B cell (primary cell): ENCODE measurements at places on chromosomes 1 and 21. TPM values are rescaled to one million over a fixed set of nuclear protein-coding genes. Genes with fewer than 3 reads are reported as not detected.

DNA sequence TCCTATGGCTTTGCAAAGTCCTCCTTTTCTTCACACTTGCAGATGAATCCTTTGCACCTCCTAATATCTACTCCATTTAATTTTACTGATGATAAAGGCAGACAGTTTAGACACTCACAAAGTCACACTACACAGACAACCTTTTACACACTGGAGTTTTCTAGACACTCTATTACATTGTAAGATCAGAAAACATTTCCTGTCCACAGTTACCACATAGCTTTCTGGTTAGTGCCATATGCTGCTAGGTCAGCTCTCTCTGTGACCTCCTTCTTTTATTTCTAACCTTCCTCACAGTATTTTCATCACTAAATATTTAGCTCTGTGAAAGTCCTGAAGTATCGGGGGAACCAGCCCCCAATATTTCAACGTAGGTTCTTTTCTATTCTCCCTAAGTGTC is 5.1 kb downstream of the SH2D1B start:
- no peak overlapping the region for H3K4me3 ChIP-seq
- no peaks in the 10 kb centered on the region for H3K4me1 ChIP-seq
- no peaks in the 10 kb centered on the region for H3K36me3 ChIP-seq
- no peak for DNase-seq
- H3K27ac ChIP-seq, result no peak overlapping the region
- no peaks in the 10 kb centered on the region for H3K27me3 ChIP-seq

SLC2A5 gene
- 28.8 and 29.5 TPM in 2 replicates for total RNA-seq

DNA sequence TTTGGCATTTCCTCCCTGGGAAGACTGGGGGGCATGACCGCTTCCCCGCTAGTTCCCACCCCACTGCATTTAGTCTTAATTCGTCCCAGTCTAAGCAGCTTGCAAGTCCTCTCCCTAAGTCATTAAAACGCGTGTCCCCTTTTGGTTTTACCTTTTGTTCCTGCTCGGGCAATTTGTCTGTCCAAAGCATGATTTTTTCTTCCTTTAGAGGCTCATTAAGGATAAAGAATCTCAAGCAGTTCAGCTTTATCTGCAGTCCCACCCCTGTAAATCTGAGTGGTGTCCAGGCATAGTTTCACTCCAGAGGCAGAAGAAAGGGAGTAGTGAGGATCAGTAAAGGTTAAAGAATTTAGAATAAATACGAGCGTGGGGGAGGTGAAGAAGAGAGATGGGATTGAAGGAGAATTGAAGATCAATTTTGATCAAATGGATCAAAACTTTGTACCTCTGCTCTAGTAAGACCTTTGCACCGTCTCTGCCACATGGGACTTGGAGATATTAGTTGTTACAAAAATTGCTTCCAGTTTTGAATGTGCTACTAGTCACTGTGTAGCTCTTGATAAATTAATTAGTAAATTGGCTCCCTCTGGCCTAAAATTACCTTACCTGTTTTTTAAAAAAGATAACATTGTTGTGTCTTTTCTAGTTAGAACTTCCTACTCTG is 989 bp upstream of the ETV3 start:
- H3K36me3 ChIP-seq, result peaks cover 20% of the 10 kb centered on the region
- DNase-seq, result no peak
- H3K4me3 ChIP-seq, result peak overlapping the region; percentile 38
- H3K4me1 ChIP-seq, result peaks cover 26% of the 10 kb centered on the region
- H3K27ac ChIP-seq, result peak overlapping the region; percentile 95
- H3K27me3 ChIP-seq, result no peaks in the 10 kb centered on the region

DNA sequence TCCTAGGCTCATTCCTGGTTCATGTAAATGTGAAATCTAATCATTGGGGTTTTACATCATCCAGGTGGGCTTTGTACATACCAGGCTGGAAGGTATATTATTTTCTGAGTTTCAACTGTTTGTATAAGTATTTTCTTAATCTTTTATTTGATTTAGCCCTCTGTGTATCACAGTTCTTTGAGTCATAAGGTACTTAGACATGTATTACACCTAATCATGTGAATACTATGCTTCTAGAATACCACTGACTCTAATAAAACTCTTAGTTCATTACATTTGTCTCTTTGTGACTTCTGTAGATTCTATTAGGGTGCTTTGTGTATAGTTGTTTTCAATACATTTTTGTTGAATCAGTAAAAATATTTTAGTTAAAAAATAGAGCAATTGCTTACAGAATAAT is 92.8 kb downstream of the ZFYVE9 start:
- no peak overlapping the region for H3K4me3 ChIP-seq
- H3K36me3 ChIP-seq, result no peaks in the 10 kb centered on the region
- peaks cover 9% of the 10 kb centered on the region for H3K27me3 ChIP-seq
- H3K27ac ChIP-seq, result no peak overlapping the region
- peaks cover 11% of the 10 kb centered on the region for H3K4me1 ChIP-seq

DNA sequence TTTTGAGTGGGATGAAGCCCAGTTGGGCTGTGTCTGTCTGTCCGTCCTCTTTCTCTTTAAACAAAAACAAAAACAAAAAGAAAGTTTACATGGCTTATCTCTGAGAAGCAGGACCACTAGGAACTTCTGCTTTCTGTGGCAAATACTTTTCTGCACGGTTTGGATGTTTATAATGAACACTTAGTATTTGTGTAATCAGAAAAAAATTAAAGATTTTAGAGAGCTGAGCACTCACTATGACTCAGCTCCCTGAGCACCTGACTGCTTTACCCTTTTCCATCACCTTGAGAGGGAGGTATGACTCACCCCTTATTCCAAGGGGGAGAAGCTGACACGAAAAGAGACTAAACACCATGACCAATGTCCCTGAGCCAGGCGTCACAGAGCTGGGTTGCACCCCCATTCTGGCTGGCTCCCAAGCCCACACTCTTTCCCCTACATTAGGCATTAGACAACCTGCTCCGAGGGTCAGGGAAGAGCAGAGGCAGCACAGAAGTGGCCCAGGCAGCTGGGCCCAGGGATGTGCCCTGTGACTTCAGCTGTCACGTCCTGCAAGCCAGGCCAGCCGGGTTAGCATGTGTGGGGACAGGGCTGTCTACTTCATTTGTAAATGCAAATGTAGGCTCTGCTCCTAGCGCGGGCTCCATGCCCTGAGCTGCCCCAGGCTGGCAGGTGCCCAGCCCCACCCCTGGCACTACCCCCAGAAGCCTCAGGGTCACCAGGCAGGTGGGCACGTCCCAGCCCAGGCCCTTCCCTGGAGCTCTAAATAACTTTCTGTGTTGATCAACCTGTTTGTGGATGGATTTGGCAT is 30.4 kb downstream of the RAP1GAP start:
- H3K4me3 ChIP-seq, result no peak overlapping the region
- no peak overlapping the region for H3K27ac ChIP-seq
- no peaks in the 10 kb centered on the region for H3K36me3 ChIP-seq
- H3K4me1 ChIP-seq, result no peaks in the 10 kb centered on the region
- peaks cover 9% of the 10 kb centered on the region for H3K27me3 ChIP-seq

BRINP2 gene
- not detected in 2 replicates for total RNA-seq

- no peaks in the 10 kb centered on the region for H3K36me3 ChIP-seq
- H3K4me3 ChIP-seq, result no peak overlapping the region
- H3K27me3 ChIP-seq, result no peaks in the 10 kb centered on the region
- no peak for DNase-seq
Measured at GRCh38 chr1:170247751-170248521, 102.2 kb downstream of the NTMT2 start.
